ENCODE measurements at places on chromosomes 4 and X.

DNA sequence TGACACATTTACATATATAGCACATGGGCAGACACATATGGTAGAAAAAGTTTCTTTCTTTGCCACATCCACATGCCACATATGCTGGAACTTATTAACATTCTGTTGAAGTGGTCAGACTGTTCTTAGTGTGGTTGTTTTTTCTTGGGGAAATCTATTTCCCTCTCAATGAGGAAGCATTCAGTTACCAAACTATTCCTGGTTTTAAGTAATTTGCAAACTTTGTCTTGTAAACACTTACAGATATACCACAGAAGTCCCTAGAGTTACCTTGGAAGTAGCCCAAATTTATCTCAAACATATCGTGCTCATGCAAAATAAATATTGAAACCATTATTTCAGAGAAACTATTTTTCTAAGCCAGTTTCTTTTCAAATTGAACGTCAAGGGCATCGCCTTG is 625.5 kb upstream of the INTU start:
- DNase-seq: no peak

GRCh38 chr4:183962419-183962818 is 57.3 kb downstream of the STOX2 start:
- DNase-seq: no peak

GRCh38 chrX:37349221-37350033 is at the start of gene PRRG1:
Gene PRRG1, plus strand, starts transcription at chrX:37349364. Its CDS starts 56,886 bp downstream, at chrX:37406250.
- no peak for DNase-seq

DNA sequence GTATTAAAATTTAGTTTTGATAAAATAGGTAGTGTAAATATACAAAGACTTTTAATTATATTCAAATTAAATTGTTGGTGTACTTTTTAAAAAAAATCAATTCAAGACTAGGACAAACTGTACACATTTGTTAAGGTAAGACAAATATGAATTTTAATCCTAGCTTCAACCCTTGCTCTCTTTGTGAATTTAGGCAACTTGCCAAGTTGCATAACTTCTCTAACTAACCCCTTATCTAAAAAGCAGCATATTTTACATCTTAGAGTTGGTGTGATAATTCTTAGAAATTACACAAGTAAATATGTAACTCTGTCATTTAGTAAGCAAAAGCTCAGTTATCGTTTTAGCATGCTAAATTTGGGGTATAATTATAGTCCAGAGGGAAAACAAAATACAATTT is 78.1 kb upstream of the FSTL5 start:
- DNase-seq: no peak

DNA sequence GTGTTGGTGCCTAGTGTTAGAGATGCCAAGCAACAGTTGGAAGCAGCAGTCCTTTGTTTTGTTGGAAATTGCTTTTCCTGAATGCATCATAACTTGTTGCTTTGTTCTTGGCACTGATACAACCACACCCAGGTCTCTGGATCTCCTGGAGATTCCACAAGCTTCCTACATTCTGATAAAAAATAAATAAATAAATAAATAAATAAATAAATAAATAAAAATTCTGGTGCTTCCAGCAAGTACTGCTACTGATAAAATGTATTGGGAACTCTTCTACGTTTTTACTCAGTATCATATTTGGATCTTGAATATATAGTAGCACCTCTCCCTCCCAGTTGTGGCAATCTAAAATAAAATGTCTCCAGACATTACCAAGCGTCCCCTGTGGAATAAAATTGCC is 62.7 kb upstream of the GRID2 start:
- no peak for DNase-seq

- no peak for DNase-seq
Observed at GRCh38 chr4:24742773-24743172, 52.6 kb upstream of the SOD3 start.

DNA sequence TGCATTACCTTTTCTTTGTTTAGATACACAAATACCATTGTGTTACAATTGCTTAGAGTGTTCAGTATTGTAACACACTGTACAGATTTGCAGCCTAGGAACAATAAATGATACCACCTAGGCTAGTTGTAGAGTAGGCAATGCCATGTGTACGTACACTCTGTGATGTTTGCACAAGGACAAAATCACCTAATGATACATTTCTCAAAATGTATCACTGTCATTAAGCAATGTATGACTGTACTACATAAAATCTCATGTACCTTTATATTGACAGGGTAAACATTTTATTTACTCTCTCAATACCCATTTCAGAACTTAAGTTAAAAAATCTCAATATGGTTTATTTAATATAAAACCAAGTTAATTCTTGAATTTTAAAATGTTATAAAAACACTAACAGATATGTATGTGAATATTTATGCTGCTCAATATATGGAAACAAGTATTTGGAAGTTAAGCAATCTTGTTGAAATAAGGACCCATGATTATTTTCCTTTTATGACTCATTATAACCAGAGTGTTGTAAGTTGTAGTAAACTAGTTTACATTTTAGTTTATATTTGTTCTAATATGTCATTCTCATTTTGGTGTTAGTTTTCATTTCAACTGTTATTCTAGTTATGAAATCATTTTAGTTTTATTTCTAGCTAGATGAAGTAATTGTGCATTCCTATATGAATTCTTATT is 409.2 kb downstream of the TLL1 start:
- no peak for DNase-seq

- DNase-seq: no peak
Observed at GRCh38 chrX:22012931-22013330, 19.2 kb upstream of the PHEX start.

GRCh38 chr4:39763714-39764572 is 66.0 kb downstream of the UBE2K start:
- DNase-seq: no peak

DNA sequence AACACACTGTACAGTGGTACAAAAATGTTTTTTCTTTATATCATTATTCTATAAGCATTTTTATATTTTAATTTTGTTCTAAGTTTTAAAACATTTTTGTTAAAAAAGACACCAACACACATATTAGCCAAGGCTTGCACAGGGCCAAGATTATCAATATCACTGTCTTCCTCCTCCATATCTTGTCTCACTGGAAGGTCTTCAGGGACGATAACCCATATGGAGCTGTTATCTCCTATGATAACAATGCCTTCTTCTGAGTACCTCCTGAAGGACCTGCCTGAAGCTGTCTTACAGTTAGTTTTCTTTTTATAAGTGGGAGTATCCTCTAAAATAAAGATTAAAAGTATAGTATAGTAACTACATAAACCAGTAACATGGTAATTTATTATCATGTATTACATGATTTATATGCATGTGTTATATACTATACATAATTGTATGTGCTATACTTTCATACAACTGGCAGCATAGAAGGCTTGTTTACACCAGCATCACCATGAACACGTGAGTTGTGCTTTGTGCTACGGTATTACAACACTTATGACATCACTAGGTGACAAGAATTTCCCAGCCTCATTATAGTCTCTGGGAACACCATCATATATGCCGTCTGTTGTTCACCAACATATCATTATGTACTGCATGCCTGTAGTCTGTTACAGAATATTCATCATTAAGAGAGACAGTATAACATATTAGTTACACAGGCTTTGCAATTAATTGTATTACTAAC is 90.7 kb downstream of the WDFY3 start:
- no peak for DNase-seq

- DNase-seq: no peak
Observed at GRCh38 chrX:8191022-8191421, 20.0 kb upstream of the VCX2 start.

DNA sequence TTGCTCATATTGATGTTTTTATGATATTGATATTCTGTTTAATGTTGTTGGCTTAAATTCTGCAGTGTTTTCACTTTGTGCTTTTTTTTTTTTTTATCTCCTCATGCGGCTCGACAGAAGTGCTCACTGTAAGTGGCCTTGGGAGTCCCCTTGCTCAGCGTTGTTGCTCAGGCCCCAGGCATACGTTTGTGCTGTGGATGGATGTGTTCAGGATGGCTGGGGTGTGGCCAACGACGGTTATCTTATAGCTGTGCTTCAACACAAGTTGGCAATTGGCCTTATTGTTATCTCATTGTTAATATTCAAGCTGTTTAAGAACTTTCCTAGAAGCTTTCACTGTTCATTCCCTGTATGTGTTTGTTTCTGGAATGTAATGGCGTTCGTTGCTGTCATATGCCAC is 36.4 kb upstream of the CLCN4 start:
- no peak for DNase-seq

DNA sequence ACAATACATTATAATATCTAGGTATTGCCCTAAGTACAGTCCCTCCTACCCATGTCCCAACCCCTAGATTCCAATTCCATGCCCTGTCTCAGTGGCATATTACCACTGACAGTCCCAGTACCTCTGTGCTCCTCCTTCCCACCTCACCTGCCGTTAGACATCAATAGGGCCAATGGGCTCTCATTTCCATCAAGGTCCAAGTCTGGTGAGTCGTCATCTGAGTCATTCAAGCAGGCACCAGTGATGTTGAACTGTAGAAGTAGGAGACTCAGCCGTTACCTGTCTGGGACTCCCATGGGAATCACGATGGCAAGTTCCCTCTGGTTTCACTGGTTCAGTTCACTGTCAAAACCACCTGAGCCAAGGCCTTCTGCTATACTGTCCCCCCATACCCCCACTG is 51.7 kb downstream of the PHF8 start:
- no peak for DNase-seq
